Right kidney (tissue), 9 donors: ENCODE measurements at places on chromosomes 1 and 21.

DNA sequence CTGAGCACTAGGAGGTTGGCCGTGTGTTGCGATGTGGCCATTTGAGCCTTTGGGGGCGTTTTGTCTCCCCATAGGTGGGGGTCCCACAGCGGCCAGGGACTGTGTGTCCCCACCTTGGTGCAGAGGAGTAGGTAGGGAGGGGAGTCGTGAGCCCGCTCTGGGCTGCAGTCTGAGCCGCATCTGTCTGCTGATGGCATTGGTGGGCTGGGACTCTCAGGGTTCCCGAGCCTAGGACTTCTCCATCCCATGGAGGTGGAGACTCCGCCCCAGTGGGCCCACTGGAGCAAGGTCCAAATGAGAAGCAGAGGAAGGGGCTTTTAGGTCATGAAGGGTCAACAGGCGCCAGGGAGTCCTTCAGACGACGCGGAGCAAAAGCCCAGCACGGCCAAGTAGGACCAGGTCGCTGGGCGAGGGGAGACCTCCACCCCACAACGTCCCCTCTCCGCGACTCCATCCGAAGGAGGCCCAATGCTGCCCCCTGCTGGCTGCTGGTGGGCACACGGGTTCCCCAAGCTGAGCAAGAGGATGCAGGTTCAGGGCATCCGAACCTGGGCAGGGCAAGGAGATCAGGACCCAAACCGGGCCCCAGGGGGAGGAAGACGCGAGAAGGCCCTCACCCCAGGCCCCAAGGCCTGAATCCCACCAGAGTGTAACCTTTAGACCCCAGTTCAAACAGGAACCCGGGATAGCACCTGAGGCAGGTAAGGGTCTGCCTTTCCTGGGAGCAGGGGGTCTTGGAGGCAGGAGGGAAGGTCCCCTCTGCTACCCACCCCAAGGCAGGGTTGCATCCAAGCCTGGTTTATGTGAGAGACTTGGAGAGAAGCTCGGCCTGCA, 14.9 kb downstream of the TTC34 start:
- DNase-seq = no peak

DNA sequence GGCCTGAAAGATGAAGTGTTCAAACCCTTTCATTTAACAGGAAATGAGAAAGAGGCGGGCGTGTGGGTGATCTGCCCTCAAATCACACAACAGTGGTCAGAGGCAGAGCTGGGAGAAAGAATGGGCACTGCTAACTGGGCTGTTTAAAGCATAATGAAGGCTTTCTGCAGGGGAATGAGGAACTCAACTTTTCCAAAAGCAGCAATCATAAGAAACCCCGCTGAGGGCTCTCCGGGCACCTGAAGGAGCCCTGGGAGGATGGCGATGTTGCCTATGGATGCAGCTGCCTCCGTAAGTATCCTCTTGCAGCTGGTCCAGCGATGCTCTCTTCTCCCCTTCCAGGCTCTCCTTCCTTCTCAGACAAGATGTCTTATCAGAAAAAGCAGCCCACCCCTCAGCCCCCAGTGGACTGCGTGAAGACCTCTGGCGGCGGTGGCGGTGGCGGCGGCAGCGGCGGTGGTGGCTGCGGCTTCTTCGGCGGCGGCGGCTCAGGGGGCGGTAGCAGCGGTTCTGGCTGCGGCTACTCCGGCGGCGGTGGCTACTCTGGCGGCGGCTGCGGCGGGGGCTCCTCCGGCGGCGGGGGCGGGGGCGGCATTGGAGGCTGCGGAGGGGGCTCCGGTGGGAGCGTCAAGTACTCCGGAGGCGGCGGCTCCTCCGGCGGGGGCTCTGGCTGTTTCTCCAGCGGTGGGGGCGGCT, 1.2 kb downstream of the LORICRIN start:
- DNase-seq = peak; percentile 28

DNA sequence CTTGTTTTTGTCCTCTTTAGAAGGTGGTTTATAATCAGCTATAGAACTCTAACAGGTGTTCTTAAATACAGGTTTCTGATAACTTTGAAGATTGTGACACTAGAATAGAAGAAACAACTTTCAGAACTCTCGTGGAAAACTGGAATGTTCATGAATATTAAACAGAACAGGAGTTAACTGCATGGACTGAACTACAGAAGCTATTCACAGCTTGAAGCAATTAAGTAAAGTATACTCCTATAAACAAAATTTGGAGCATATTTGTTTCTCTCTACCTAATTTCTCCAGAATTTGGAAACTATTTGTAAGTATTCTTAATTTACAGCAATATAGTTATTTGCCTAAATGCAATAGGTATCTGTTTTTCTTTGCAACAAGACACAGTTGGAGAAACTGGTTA, 824.8 kb downstream of the ADGRL2 start:
- no peak for DNase-seq

DNA sequence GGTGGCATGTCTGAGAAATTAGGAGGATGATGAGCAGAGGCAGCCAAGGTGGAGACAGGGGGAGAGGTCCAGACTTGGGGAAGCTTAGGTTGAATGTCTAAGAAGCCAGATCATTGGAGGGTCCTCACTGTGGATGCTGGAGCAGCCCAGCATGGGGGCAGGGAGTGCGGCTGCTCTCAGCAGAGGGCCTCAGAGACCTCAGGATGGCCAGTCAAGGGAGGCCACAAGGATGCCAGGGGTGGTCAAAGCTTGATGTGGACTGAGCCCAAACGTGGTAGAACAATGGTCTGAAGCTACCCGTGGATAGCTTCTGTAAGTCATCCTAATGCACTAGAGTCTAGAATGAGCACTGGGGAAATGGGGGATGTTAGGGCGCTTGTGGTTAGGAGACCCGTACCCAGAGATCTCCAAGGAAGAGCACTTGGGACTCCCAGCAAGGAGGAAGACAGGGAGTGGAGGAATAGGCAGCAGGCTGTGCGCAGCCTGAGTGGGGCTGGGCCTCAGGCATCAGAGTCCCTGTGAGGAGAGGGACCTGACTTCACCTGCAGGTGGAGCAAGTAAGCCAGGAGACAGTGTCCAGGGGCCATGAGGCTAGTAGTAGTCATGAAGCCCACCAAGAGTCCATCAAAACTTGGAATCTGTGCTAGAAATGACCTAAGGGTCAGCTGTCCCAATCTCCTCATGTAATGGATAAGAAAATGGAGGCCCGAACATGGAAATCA, 4.3 kb upstream of the S100A9 start:
- DNase-seq = no peak

DNA sequence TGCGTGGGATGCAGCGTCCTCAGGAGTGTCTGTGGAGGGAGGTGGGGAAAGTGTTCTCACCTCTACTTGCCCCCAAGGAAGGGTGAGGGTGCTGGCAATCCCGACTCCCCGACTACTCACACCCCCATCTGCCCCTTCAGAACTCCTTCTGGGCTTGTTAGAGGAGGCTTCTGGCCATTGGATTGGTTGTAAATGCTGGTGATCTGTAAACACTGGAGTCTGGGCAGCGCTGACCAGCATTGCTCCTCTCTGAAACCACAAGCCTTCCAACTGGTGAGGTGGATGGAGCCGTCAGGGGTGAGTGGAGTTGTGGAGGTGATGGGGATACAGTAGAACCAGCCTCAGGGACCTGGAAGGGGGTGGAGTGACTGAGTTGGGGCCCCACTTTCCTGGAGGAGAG, 59.3 kb downstream of the NKAIN1 start:
- no peak for DNase-seq
